ENCODE measurements at places on chromosomes 12 and 14.

- DNase-seq: no peak
- no peak overlapping the region for H3K4me3 ChIP-seq
- no peaks in the 10 kb centered on the region for H3K4me1 ChIP-seq
- no peaks in the 10 kb centered on the region for H3K27me3 ChIP-seq
Measured at GRCh38 chr12:131984334-131984733, 34.6 kb downstream of the EP400 start.

DNA sequence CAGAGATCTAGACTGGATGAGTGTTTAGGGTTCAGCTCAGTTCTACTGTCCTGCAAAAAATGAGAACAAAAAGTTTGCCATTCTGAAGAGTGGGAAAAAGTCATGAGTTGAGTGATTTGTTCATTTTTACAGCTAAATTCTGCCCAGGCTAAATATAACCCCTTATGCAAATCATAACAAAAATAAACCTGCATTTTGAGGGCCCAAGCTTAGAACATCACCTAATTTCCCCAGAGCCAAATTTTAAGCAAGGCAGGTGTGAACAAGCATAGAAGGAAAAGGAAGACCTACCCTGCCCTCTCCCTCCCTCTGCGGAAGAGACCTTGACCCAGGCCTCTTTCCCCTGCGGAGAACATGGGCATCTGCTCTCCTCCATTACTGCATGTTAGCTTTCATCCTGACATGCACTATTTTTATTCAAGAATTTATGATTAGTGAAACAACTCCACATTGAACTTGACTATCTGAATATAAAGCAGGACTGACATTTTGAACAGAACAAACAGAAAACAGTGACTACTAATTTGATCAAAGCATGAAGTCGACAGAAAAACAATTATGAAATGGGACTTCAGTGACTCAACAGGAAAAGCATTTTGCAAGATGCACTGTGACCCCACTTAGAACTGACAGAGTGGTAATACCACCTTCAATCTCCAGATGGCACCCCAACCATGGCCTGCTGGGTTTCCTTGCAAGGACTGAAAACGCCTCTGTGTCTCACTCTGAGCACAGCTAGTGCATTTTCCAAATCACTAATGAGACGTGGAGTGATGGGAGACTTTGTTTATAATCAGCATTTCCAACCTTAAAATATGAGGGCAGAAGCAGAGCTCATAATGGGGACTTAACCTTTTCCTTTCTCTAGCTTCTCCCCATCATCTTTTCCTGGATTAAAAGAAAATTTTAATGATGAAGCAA lies 30.9 kb upstream of the SELPLG start:
- DNase-seq: peak; percentile 73
- H3K4me1 ChIP-seq: peaks cover 4% of the 10 kb centered on the region

- H3K36me3 ChIP-seq: no peaks in the 10 kb centered on the region
- peak overlapping the region; percentile 66 for H3K4me3 ChIP-seq
- no peak for DNase-seq
- peak overlapping the region; percentile 81 for H3K27ac ChIP-seq
- H3K4me1 ChIP-seq: no peaks in the 10 kb centered on the region
Measured at GRCh38 chr14:20470603-20470901, 1.3 kb downstream of the PNP start.

DNA sequence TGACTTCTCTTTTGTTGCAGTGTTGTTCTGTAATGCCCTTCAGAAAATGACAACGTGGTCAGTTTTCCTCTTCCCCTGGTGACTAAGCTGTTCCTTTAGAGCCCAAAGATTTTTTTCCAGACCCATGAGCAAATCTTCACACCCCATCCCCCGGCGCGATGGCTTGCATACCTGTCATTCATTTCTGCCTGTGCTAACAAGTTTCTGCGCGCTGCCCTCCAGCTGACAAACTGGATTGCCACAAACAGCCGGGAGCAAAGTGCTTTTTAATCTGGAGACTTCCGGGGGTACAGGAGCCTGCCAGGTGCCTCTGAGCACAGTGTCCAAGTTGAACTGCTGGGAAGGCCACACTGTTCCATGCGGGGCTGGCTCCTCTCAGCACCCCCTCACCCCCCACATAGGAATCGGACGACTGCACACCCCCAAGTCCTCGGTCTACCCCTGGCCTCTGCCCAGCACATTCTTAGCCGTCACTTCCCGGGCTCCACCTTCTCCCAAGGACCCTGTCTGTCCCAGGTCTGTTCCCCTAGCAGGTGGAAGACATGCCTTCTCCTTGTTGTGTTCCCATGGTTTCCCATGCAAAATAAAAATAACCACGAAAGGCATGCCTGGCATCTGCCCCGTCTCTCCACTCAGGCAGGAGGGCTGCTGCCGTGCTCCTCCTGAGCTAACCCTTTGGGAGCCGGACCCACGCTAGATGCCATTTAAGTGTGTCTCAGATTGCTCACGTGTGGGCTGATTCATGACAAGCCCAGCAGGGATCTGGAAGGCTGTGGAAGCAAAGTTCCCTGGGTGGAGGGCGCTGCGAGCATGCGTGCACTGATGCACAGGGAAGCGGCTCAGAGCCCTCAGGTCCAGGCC lies 14.1 kb downstream of the RILPL1 start:
- no peaks in the 10 kb centered on the region for H3K4me1 ChIP-seq
- peak; percentile 94 for DNase-seq

DNA sequence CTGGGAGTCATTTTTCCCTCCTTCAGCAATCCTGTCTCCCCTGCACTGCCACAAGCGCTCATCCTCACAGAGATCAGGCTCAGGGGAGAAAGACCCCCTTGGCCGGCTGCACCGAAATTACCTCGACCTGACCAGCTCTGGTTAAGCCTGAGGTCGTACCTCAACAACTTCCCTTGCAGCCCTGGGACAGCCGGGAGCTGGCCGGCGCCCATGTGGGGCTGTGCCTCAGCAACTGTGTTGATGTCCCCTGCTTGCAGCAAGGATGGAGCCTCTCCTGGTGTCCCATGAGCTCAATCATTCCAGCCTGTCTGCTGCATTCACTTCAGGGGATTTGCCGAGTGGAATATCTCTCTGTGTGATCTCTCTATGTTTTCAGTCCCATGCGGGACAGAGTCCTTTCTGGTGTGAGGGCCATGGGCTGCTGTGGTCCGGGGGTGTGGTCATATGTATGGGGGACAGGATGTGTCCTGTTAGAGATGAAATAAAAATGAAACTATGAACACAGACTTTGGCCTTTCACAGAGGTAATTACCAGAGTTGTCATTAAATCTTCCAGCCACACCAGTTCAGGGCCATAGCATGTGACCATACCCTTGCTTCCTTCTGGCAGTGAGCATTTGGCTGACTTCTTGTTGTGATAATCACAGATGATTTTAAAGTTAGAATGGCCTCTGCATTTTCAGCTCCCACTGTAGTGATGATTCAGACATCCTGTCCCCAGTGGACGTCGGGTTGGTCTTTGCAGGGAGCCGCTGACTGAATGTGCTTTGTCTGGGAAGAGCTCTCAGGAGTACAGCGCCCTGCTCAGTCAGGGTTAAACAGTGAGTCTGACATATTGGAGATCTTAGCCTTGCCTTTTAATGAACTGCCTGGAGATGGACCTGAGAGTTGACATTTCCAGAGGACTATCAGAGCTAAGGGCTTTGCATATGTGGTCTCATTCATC lies 405.9 kb downstream of the AACS start:
- no peaks in the 10 kb centered on the region for H3K36me3 ChIP-seq
- no peak overlapping the region for H3K27ac ChIP-seq
- H3K27me3 ChIP-seq: no peaks in the 10 kb centered on the region

DNA sequence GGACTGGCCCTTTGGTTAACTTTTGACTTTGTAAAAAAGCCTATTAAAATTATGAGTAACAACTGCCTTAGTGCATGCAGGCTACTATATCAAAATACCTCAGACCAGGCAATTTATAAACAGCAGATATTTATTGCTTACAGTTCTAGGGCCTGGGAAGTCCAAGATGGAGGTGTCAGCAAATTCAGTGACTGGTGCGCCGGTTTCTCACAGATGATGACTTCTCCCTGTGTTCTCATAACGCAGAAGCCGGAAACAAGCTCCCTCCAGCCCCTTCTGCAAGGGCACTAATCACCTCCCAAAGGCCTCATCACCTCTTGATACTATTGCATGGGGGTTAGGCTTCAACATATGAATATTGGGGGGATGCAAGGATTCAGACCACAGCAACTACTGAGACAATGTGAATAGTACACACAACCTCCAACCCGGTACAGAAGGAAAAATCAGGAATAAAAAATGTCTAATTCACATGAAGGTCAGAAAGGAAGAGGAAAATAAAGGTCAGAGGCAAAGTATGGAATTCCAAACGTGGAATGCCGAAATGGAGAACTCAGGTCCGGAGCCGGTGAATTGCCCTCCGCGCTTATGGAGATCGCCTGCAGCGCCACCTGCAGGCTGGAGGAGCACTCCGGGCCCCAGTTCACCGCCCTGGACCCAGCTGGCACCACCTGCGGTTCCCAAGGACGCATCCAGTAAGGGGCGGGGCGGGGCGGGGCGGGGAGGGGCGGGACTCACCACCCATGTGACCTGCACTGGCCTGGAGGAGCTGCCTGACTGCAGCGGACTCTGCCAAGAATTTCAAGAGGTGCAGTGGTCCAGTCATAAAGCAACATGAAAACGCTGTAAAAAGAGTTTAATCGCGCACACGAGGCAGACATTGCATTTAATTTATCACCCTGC lies 203.4 kb downstream of the KIF26A start:
- peaks cover 47% of the 10 kb centered on the region for H3K27me3 ChIP-seq
- DNase-seq: peak; percentile 17
- no peak overlapping the region for H3K27ac ChIP-seq
- no peak overlapping the region for H3K4me3 ChIP-seq
- no peaks in the 10 kb centered on the region for H3K4me1 ChIP-seq
- H3K36me3 ChIP-seq: no peaks in the 10 kb centered on the region
